T-helper 9 cell (primary cell): ENCODE measurements at places on chromosomes 4 and X.

GRCh38 chr4:169050284-169050683 lies 40.2 kb upstream of the CBR4 start:
- no peak for DNase-seq

DNA sequence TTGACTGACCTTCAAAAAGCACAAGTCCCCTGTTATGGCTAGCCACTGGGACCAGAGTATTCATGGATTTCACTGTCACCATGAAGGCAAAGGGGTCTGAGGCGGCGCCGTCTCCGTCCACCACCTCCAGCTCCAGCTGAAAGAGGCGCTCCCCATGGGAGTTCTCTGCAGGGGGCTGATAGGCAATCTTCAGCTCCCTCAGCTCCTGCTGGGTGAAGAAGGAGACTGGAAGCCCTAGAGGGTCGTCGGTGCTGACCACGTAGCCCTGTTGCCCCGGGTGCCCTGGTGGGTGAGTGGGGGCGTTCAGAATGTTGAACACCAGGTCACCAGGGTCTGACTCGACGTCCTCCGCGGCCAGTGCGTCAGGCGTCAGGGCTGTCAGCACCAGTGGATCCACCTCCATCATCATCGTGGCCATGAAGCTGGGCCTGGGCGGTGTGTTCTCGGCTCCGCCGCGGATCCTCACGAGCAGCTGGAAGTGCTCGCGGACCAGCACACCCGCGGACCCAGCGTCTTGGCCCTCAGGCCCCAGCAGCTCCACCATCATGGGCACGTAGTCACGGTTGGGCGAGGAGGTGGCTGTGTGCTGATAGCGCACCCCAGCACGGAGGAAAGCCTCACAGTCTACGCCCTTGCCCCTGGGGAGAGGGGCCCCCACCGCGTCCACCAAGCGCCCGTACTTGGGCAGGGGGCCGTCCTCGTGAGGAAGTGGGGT lies 987 bp downstream of the FREM3 start:
- DNase-seq = no peak

DNA sequence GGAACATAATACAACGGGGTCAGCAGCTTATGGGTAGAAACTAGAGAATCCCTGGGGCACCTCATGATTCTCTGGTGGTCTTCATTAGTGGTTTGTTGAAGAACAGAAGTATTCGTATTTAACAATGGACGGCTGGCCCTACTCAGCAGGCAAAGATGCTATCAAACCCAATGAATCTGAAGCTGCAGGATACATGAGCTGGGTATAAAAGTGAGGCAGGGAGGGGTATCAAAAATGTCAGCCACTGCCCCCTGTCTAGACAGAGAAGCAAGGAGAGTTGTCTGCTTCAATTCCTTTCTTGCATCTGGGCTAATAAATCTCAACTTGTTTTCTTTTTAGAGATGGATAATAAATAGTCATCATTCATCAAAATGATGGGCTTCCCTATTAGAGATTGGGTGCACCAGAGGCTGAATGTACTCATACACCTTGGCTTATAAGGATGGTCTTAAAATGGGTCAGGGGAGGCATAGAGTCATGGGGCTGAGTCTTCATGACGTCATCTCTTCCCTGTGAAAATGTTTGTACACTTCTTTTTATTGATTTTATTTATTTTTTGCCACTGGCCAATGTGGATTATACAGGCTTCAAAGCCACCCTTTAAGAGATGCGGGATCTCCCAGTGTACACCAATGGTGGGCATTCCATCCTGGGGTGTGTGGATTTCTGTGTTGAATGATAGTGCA lies 259.5 kb downstream of the SHOX start:
- DNase-seq = no peak

GRCh38 chrX:153830640-153831428 lies 490 bp upstream of the PDZD4 start:
- DNase-seq = no peak

DNA sequence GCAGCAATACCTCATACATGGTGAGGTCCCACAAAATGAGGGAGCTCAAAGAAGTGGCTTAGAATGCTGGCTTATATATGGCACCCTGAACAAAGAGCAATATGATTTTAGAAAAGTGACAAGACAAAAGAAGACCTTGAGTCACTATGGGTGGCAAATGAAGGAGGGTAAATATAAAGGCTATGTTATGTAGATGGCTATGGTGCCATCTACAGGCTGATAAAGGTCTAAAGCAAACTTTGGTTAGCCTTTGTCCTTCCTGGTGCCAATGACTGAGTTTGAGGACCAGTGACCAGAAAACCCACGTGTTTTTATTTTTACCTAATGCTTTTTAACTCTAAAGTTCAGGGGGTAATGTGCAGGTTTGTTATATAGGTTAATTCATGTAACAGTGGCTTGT lies 151.8 kb downstream of the CCNG2 start:
- no peak for DNase-seq

GRCh38 chr4:164989471-164989870 lies 12.0 kb upstream of the TRIM61 start:
- no peak for DNase-seq

DNA sequence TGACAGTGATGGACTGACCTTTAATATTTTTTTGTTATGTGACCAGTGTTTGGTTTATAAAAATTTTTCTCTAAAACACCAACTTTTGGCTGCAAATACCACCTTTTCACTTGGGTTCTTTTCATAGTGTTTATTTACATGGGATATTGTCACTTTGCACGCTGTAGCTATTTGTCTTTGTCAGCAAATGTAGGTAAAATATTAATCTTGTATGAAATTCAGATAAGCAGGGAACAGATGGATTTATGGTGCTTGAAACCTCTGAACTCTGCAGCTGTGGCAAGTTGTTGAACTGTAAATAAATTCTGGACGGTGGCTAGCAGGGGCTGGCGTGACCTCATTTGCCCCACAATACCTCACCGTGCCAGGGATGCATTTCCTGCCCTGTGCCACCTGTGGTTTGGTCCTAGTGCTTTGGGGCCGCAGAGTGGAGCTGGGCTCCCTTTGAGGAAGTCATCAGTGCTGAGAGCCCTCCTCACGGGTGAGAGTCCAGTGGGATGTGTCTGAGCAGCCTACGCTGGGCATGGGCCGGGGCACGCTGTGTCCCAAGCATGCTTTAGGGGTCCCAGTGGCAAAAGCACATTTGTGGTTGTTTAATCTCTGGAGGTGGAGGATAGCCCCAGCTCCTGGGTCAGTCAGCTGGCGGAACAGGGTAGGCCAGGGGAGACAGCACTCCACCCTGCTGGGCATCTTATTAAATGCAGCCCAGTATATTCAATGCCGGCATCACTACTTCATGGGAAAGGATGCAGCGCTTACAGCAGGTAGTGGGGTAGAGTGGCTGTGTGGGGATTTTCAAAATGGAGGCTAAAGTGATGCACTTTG lies 108.6 kb downstream of the TBL1X start:
- no peak for DNase-seq

GRCh38 chr4:111945014-111945413 lies 200.2 kb upstream of the FAM241A start:
- DNase-seq = no peak

DNA sequence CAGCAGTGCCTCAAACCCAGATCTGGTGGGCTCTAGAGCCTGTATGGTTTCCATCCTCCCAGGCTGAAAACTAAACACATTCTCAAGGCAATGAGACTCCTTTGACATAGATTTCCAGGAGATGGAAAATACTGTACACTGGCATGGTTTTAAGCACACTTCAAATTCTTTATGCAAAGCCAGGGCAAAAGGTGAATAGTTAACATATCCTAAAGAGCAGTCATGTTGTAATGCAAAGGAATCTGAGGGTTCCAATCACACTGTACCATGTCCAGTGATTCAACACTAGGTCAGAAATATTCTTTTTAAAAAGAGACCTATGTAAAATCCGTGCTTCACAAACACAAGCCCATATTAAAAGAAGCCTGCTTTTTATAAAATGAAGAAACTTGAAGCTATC lies 195.3 kb downstream of the QDPR start:
- DNase-seq = no peak

DNA sequence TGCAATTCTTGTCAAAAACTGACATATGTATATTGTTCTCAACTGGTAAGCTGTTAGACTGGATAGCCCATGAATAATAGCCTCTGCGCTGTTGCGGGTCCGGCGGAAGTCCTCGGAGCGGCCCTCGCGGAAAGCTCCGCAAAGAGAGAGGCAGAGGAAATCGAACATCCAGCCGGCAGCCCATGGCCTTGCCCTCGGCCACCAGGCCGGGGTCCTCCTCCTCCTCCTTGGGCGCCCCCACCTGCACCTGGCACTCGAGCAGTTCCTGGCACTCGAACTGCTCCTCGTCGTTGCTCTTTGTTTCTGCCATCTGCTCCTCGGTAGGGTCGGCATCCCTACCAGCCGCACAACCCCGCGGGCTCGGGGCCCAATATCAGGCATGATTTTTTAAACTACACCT lies 1176.3 kb downstream of the PCDH18 start:
- no peak for DNase-seq

GRCh38 chr4:78568640-78569305 lies 17.2 kb downstream of the ANXA3 start:
- DNase-seq = no peak

GRCh38 chr4:87232216-87232615 lies 11.8 kb upstream of the KLHL8 start:
- DNase-seq = no peak

DNA sequence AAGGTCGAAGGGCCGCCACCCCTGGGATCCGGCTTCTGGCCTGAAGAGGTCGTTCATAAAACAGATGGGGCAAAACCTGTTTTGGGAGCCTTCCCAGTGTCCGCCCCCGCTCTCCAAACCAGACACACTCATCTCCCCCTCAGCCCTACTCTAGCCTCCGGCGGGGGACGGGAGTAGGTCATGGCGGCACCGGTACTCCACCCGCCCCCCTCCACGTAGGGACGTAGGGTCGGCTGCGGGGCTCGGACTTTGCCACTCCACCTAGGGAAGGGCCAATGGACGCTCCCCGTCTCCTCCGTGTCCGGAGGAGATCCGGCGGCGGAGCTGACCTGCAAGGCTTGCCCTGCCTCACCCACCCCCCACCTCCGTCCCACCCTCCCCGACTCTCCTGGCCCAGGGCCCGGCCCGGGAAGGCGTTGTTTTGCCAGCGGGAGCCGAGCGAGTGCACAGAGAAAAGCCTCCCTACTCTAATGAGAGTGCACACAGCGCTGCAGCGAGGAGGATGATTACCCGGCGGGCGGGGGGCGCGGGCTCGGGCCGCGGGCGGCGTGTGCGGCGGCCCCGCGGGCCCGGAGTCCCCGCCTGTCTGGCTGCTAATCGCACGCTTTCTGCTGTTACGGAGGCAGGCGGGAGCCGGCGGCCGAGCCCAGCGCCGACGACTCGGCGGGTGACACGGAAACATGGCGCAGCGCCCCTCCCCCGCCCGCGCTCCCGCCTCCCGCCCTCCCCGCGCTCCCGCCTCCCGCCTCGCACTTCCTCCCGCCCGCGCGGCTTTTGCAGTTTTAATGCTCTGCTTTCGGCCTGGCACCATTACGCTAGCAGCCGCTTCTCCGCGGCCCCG lies 8.3 kb upstream of the BCOR start:
- peak; percentile 66 for DNase-seq
